Neural crest cell (in vitro differentiated cells): ENCODE measurements at places on chromosomes 13 and 19. TPM values are rescaled to one million over a fixed set of nuclear protein-coding genes. Genes with fewer than 3 reads are reported as not detected.
A peak's percentile ranks its signal among the peaks of the same experiment; 100 is the strongest.

Gene CYP2S1
- total RNA-seq = 0.39 TPM in 1 of 2 replicates, not detected in the other

- H3K4me1 ChIP-seq = peaks cover 62% of the 10 kb centered on the region
- peaks cover 4% of the 10 kb centered on the region for H3K36me3 ChIP-seq
- no peak overlapping the region for H3K27ac ChIP-seq
- H3K27me3 ChIP-seq = no peaks in the 10 kb centered on the region
- H3K4me3 ChIP-seq = no peak overlapping the region
Measured at GRCh38 chr13:50685956-50686355, 157.5 kb downstream of the DLEU7 start.

GRCh38 chr13:44489751-44490150, 86.4 kb downstream of the TSC22D1 start:
- H3K27ac ChIP-seq = no peak overlapping the region
- no peak overlapping the region for H3K4me3 ChIP-seq
- DNase-seq = no peak
- H3K4me1 ChIP-seq = peaks cover 10% of the 10 kb centered on the region
- no peaks in the 10 kb centered on the region for H3K27me3 ChIP-seq

GRCh38 chr13:104024416-104025170, 958.4 kb upstream of the SLC10A2 start:
- no peaks in the 10 kb centered on the region for H3K27me3 ChIP-seq
- no peak overlapping the region for H3K27ac ChIP-seq
- no peak overlapping the region for H3K4me3 ChIP-seq
- no peaks in the 10 kb centered on the region for H3K4me1 ChIP-seq

DNA sequence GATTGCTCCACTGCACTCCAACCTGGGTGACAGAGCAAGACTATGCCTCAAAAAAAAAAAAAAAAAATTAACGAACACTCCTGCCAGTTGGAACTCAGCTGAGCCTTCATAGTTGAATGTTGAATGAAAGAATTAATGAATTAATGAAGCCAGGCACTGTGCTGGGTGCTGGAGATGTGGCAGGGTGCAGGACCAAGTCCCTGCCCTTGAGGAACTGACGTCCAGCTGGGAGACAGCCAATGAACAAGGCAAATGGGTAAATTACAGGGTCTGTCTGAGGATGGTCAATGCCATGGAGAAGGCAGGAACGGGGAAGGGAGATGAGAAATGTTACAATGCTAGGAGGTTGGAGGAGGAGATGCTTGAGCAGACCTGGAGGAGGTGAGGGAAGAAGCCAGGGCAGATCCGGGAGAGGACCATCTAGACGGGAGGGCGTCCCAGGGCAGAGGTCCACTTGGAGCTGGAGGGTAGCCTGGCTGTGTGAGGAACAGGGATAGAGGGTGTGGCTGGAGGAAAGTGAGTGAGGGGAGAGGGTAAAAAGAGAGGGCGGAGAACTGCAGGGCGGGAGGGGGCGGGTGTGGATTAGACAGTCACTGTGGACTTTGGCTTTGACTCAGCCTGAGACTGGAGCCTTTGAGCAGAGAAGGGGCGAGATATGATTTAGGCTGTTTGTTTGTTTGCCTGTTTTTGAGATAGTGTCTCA, 16.8 kb upstream of the IGSF23 start:
- no peak overlapping the region for H3K4me3 ChIP-seq
- no peaks in the 10 kb centered on the region for H3K4me1 ChIP-seq
- H3K27ac ChIP-seq = no peak overlapping the region
- H3K36me3 ChIP-seq = no peaks in the 10 kb centered on the region
- DNase-seq = no peak
- H3K27me3 ChIP-seq = peaks cover 64% of the 10 kb centered on the region

- DNase-seq = no peak
- peak overlapping the region; percentile 51 for H3K4me3 ChIP-seq
- H3K36me3 ChIP-seq = peaks cover 9% of the 10 kb centered on the region
- H3K27me3 ChIP-seq = peaks cover 6% of the 10 kb centered on the region
- H3K4me1 ChIP-seq = peaks cover 5% of the 10 kb centered on the region
Measured at GRCh38 chr19:13959962-13960862, 7.9 kb downstream of the DCAF15 start.

DNA sequence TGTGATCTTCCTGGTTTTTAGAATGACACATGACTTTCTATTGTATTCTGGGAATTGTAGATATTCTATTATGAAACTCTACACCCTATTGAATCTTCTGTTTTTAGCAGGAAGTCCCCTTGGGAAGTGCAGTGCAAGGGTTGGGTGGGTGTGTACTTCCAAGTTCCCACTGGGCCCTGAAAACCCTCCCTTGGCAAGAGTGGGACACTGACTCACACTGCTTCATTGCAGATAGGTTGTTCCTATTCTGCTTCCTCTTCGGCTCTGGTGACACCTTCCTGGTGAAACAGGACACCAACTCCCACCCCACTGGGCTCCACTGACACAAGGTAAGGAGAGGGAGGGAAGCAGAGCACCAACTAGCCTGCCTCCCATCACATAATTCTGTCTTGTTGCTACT, 121.8 kb downstream of the KCTD12 start:
- no peaks in the 10 kb centered on the region for H3K36me3 ChIP-seq
- H3K4me1 ChIP-seq = no peaks in the 10 kb centered on the region
- no peaks in the 10 kb centered on the region for H3K27me3 ChIP-seq
- no peak for DNase-seq
- no peak overlapping the region for H3K4me3 ChIP-seq
- no peak overlapping the region for H3K27ac ChIP-seq

DNA sequence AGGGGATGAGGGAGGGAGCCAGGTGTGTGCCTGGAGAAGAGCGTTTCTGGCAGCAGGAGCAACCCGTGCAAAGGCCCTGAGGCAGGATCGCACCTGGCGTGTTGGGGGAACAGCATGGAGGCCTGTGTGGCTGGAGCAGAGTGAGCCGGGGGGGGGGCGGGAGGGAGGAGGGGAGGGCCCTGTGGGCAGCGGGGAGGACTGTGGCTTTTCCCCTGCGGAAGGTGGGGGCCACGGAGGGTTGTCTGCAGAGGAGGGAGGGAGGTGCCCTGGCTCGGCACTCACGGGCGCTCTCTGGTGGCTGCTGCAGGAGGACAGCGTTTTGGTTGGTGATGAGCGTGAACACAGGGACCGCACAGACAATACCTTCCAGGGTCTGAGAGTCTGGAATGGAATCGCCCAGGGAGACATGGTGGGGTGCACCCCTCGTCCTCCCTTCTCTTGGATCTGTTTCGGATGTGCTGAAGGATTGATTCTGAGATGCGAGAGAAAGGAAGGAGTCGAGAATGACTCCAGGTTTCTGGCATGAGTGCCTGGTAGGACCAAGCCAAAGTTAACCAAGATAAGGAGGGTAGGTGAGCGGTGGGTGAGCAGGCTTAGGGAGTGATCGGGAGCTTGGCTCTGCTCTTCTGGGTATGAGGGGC, 6.5 kb downstream of the RAB11B start:
- H3K4me1 ChIP-seq = peaks cover 21% of the 10 kb centered on the region
- H3K27me3 ChIP-seq = no peaks in the 10 kb centered on the region
- peak overlapping the region; percentile 11 for H3K4me3 ChIP-seq

DNA sequence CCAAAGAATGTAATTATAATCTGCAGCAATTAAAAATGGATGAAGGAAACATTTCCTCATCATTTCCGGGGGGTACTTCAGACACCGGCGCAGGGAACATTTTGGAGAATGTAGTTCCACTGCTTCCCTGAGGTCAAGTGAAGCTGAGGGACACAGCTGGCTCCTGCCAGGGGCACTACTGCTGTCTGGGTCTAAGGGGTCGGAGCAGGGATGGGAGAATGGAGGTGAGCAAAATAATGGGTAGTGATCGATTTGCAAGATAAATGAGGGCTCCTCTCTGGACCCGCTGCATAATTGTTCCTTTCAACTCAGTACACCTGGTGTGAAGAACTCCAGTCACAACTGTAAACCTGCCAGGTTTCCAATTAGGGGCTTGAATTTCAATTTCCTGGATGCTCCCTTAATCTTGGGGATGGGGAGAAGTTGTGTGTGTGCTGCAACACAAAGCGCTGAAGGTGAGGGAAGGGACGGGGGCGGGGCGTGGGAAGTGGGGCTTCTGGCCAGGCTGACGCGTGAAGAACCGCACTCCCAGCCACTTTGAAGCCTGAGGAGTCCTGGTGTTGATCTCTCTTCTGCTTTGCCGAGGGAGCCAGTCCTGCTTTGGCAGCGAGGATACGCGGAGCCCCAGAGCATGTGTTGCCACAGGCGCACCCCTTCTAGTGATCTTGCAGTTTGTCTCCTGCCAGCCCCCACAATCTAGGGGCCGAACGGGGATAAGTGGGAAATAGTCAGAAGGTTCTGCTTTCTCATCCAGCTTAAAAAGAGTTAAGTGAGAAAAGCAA, 57.9 kb upstream of the PCDH8 start:
- no peak for DNase-seq
- H3K4me1 ChIP-seq = peaks cover 43% of the 10 kb centered on the region
- H3K27me3 ChIP-seq = peaks cover 36% of the 10 kb centered on the region

DNA sequence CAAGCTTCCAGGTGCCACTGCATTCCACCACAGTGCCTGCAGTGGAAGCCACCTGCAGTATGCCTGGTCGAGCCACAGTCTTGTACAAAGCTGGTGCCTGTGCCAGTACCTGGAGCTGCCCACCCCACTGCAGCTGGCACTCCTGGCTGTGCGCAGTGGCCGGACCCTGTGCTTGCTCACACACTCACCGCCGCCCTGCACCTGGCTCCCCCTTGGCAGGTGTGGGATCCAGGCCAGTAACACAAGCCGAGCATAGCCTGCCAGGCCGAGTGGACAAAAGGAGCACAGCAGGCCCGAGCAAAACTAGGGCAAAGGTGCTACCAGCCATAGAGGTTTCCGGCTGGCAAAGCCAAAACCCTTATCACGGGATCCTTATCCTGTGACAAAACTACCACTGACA, 18.5 kb downstream of the UGGT2 start:
- H3K27ac ChIP-seq = no peak overlapping the region
- H3K4me3 ChIP-seq = no peak overlapping the region
- DNase-seq = no peak
- H3K27me3 ChIP-seq = no peaks in the 10 kb centered on the region
- H3K36me3 ChIP-seq = peaks cover 2% of the 10 kb centered on the region

- peaks cover 27% of the 10 kb centered on the region for H3K4me1 ChIP-seq
- peaks cover 98% of the 10 kb centered on the region for H3K27me3 ChIP-seq
- no peak overlapping the region for H3K27ac ChIP-seq
- peak overlapping the region; percentile 59 for H3K4me3 ChIP-seq
Measured at GRCh38 chr19:10292206-10292788, 2.5 kb downstream of the ICAM5 start.

Gene CLIP3
- 33.1 and 37.6 TPM in 2 replicates for total RNA-seq

GRCh38 chr13:30204564-30204963, 102.8 kb downstream of the KATNAL1 start:
- no peaks in the 10 kb centered on the region for H3K4me1 ChIP-seq
- H3K4me3 ChIP-seq = no peak overlapping the region
- DNase-seq = no peak
- H3K27me3 ChIP-seq = no peaks in the 10 kb centered on the region
- H3K36me3 ChIP-seq = peaks cover 14% of the 10 kb centered on the region

DNA sequence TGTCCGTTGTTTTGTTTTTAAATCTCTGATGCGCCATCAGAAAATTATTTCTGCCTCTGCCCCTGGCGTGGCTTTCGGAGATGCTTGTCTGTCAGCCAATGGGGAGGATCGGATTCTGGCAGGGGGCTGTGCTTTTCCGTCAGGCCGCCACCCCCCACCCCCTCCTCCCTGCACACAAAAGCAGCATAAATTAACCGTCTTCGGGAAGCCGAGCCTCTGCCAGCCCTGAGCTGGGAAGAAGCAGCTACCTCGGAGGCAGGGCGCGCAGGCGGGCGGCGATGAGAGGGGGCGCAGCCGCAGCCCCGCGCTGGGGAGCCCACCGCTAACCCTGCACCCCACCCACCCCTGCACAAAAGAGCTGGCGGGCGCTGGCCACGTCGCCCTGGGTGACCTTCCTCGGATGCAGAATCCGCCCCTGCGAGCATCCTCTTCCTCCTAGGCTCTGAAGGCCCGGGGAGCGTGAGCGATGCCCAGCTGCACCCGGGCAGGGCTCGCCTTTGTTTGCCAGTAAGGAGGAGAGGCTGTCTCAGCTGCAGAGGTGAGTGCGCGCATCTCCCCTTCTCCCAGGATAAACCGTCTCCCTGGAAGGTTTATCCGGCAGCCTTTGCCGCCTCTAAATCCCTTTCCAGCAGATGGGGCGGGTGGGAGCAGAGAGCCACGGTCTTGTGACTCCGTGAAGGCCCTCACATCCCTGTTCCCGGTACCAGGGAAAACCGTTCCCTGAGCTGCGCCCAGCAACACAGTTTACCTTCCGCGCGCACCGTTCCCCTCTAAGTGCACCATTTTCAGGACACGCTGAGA, at the start of gene ATCAY:
Gene ATCAY, plus strand, starts transcription at position 215 of the 801 bp plus-strand sequence. CDS start 5,083 bp downstream, outside the sequence.
- H3K4me1 ChIP-seq = peaks cover 24% of the 10 kb centered on the region
- no peak within 1 kb of the TSS for H3K27ac ChIP-seq
- no peaks in the 10 kb centered on the region for H3K36me3 ChIP-seq
- H3K27me3 ChIP-seq = peaks cover 33% of the 10 kb centered on the region
- peak; percentile 36 for DNase-seq
- peak within 1 kb of the TSS; percentile 90 for H3K4me3 ChIP-seq

- H3K4me3 ChIP-seq = no peak overlapping the region
- H3K36me3 ChIP-seq = no peaks in the 10 kb centered on the region
- no peak overlapping the region for H3K27ac ChIP-seq
- no peak for DNase-seq
Measured at GRCh38 chr19:54307389-54308020, 5.5 kb downstream of the LILRA5 start.

Gene DUS3L
- total RNA-seq = 65.1 and 67.2 TPM in 2 replicates

- H3K27ac ChIP-seq = peak overlapping the region; percentile 94
- DNase-seq = peak; percentile 100
- H3K27me3 ChIP-seq = no peaks in the 10 kb centered on the region
- H3K4me1 ChIP-seq = peaks cover 47% of the 10 kb centered on the region
- H3K36me3 ChIP-seq = no peaks in the 10 kb centered on the region
Measured at GRCh38 chr13:30132623-30133553, 174.5 kb downstream of the KATNAL1 start.

GRCh38 chr13:24039621-24040475, 120.7 kb upstream of the SPATA13 start:
- H3K4me1 ChIP-seq = peaks cover 68% of the 10 kb centered on the region
- H3K4me3 ChIP-seq = peak overlapping the region; percentile 2
- no peaks in the 10 kb centered on the region for H3K27me3 ChIP-seq

Gene PODNL1
- total RNA-seq = 0.14 and 0.42 TPM in 2 replicates

DNA sequence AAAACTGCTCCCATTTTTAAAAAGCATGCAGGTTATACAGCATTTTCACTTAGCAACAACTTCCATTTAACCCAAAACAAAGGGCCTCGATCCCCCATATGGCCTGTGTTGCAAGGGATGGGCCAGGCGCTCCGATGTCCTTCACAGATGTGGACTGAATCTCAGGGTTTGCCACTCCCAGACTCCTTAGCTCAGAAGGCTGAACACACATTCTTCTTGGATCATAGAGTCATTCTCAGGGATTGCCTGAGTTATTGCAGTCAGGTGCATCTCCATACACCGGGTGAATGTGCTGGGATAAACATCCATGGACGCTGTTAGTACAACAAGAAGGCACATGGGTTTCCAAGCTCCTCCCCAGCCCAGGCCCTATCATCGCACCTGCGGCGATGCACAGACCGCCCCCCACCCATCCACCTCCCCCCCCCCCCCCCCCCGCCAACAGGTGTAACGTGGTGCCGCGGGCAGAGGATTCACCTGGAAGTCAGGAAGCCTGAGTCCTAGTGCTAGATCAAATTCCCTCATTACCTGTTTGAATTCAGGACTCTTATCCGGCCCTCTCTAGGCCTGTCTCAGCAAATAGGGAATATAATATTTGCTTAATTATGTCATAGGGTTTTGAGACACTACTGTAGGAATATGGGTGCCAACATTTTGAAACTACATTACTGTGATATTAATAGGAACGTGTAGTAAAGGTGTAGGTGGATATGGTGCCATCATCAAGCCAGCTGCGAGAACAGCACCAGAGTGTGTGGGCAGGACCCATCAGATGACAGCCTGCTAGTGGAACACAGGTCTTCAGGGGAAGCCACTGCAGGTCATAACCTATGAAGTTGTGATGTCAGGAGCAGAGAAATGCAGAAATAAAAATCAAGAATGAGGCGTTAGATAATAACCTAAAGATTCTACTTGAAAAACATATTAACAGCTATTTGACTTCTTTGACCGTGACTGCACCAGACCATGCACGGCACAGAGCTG, 110.9 kb downstream of the SACS start:
- no peaks in the 10 kb centered on the region for H3K36me3 ChIP-seq
- no peak for DNase-seq
- no peak overlapping the region for H3K4me3 ChIP-seq
- H3K27ac ChIP-seq = no peak overlapping the region
